Fibroblast of lung (primary cell): ENCODE measurements at places on chromosomes 2 and 18.

DNA sequence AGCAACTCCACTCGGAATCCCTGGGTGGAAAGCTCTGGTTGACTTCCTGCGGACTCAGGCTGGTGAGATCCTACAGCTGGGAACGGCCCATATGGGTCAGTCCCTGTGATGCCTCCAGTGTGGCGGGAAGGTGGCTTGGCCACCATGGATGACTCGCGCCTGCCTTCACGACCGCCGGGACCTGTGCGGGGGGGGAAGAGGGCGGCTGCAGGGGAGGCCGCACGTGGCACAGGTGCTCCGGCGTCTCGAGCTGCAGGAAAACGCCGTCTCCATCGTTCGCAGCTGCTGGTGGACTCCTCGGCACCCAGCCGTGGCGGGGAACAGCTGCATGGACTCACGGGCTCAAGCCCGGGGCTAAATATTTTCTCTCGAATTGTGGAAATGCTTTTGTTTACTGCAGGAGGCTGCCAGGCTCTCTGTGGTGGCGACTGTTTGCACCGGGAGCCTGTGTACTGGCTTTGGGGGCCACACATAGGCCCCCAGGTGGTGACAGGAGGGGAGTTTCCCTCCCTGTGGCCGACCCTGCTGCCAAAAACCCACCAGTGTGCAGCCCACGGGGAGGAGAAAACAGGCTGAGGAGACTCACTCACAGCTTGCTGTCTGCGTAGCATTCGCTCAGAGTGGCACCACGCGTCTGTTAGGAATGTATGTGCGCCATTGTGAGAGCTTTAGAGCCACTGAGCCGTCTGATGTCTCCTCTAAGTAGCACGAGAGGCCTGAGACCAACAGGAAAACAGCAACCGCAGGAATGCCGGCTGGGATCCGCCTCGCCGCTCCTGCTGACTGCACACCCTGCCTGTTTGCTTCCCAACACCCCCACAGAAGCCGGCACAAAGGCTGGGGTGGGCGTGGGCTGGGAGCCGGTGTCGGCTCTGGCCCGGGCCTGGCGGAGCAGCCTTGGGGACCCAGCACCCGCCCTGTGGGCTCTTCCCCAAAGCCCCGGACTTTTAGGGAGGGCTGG is 89.2 kb downstream of the NFATC1 start:
- peak; percentile 99 for DNase-seq

DNA sequence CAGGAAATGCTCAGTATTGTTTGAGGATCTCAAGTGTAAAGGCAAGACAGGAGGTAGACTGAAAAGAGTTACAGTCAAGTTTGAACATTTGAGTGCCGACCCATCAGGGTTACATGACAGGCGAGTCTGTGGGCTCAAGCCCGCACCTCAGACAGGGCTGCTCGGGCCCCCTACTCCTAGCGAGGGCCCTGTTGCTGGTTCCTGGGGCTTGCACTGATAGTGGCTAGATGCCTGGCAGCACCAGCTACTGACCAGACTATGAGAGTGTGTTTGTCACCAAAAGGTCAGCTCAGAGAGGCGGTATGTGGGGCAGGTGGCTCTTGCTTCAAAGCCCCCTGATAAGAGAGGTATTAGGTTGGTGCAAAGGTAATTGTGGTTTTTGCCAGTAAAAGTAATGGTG is 35.6 kb upstream of the CYP27C1 start:
- no peak for DNase-seq

DNA sequence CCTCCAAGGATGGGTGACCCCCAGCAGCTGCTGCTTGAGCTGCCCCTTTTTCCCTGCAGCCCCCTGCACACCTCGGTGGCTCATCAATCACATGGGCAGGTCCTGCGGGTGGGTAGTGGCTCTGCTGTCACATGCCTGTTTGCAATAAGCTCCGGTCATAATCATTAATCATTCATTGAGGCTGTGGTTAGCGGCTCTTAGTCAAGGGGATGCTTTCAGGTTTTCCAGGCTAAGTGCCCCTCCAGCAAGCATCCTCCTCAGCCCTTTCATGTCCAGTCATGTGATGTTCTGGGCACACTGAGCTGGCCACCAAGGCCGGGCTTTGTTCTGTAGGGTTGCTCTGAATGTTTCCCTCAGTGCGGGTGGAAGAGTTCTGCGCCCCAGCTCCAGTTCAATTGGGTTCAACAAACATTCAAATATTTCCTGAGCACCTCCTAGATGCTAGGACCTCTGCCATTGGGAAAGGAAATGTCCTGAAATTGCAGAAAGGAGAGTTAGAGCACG is 96.4 kb upstream of the LDAH start:
- DNase-seq = no peak

GRCh38 chr2:26735097-26735496 is 29.0 kb upstream of the SLC35F6 start:
- peak; percentile 96 for DNase-seq

GRCh38 chr18:7017013-7017412 is 100.6 kb downstream of the LAMA1 start:
- DNase-seq = no peak

- DNase-seq = no peak
These were observed 693 bp downstream of the UBE2F start for GRCh38 chr2:237967463-237967951.

DNA sequence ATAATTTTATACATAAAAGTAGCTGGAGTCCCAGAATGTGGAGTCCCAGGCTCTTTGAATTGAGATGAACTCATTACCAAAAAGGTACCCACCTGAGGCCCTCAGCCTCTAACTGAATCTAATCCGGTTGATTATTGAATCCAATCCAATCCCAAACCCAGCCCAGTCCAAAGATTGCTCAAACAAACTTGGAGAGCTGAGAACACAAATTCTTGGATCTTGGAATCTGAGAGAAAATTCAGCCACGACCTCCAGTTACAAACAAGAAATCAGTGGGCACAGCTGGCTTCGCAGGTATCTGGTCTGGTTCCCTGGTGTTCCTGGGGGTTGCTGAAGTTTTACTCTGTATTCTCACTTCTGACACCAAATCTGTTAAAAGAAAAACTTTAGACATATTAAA is 28.4 kb upstream of the RHOB start:
- no peak for DNase-seq

GRCh38 chr2:16190446-16191270 is 250.3 kb downstream of the MYCN start:
- no peak for DNase-seq

GRCh38 chr2:34815052-34815741 is 1216.1 kb upstream of the FAM98A start:
- DNase-seq = no peak

DNA sequence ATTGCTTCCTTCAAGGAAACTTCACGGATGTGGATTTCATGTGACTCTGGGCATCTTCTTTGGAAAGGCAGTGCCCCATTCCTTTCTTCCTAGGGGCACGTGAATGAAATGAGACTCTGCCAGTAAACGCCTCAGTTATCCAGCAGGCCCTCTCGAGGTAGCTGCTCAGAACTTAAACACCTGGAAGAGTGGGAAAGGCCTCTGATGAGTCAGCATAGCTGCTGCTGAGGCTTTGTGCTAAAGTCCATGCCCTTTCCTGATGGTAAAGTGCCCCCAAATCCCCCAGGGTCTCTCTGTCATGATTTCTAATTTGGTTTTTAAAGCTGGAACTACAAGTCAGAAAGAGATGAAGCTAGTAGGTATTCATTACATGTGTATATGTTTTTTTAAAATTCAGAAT is 3.8 kb downstream of the SLC1A4 start:
- DNase-seq = no peak

GRCh38 chr18:29979881-29980280 is 1062.7 kb downstream of the DSC3 start:
- DNase-seq = no peak

DNA sequence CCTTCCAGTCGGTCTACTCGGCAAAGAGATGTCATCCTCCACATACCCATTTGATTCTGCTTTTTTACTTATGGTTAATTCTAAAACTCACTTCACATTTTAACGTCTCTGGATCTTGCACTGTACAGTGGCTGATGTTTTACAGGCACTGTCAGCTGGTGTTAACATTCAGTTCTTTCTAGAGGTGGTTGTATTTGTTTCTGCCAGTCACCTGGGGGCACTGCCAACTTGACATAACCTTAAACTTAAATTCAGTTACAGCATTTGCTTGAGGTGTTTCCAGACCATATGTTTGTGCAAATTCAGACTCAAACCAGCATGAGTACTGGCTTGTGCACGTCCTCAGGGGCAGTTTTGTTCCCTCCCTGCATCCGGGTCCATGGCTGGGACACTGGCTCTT is 5.3 kb upstream of the TMEM185B start:
- DNase-seq = no peak

DNA sequence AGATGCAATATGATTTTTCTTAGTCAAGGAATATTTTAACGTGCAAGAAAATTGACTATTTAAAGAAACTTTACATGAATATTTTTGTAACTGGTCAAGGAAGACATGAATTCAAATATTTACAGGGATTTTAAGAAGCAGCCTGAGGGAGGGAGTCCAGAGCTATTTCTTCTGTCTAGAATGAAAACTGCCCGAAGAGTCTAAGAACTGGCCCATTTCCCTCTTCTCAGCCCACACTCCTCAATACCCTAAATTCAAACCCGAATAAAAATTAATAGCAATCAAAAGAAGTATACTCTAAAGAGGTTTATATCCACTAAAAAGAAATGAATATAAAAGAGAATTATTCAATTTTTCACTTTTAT is 6.5 kb upstream of the NDUFV2 start:
- no peak for DNase-seq

GRCh38 chr2:227366769-227367426 is 12.2 kb downstream of the TM4SF20 start:
- DNase-seq = peak; percentile 90

- no peak for DNase-seq
These were observed 10.1 kb downstream of the RFX8 start for GRCh38 chr2:101464841-101465240.

DNA sequence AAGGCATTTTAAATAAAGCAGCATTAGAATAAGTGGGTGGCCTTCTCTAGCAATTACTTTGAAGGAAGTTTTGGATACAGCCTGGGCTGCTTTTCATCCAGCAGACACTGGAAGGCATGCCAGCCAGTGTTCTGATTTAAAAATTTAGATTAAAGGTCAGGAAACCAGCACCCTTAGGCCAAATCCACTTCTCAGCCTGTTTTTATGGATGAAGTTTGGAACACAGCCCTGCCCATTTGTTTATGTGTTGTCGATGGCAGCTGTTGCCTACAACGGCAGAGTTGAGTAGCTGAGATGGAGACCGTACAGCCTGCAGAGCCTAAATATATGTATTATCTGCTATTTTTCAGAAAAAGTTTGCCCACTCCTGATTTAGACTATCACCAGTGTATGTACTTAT is 313.6 kb upstream of the ACVR2A start:
- DNase-seq = peak; percentile 34

DNA sequence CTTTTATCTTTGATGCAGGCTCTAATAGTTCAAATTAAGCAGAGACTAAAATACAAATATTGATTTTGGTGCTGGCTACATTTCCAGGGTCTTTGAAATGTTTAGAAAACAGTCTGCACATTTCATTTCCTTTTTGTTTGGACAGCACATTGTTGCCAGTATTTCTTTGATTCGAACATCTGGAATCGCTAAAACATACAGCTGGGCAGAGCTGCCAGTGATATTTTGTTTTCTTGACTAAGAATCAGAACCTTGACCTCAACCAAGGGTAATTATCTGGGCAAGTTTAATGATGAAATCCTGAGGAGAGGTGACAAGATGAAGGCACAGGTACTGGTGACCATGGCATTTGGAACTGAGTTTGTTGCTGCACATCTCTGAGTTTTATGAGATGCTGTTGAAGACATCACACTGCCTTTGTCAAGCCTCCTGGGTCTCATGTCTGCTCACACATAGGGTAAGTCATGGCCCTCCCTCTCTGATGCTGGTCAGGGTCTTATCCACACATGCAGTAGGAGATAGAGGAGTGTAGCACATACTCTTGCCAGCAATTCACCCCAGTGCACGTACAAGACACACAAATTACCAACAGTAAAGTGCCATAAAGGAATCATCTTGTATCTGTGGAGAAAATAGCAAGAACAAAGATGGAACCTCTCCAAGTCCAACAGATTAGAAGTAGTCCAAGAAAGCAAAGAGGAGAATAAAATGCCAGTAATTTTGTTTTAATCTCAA is 391.9 kb downstream of the RND3 start:
- peak; percentile 50 for DNase-seq

DNA sequence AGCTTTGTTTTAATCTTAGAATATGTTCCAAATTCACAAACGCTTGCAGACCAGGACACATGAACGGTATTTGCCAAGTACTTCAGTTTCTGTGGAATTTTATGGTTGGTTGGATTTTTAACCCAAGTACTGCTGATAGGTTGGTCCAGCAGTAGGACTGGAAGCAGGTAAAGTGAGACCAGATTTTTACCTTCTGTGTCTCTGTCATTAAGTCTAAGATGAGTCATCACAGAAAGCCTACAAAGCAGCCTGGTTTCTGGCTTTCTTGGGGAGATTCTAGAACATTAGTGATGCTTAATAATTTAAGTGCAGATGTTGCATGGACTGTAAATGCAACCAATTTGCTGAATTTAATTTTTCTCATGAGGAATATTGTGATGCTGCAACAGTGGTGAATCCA is 100.5 kb downstream of the SCG2 start:
- DNase-seq = no peak

- DNase-seq = no peak
These were observed 276.3 kb upstream of the ERBB4 start for GRCh38 chr2:212814941-212815340.

- DNase-seq = peak; percentile 55
These were observed 2.1 kb downstream of the CNTNAP5 start for GRCh38 chr2:124027182-124027581.

GRCh38 chr2:158189526-158189925 is 87.8 kb downstream of the UPP2 start:
- no peak for DNase-seq

- DNase-seq = no peak
These were observed 731 bp downstream of the NRXN1 start for GRCh38 chr2:51031021-51031780.

DNA sequence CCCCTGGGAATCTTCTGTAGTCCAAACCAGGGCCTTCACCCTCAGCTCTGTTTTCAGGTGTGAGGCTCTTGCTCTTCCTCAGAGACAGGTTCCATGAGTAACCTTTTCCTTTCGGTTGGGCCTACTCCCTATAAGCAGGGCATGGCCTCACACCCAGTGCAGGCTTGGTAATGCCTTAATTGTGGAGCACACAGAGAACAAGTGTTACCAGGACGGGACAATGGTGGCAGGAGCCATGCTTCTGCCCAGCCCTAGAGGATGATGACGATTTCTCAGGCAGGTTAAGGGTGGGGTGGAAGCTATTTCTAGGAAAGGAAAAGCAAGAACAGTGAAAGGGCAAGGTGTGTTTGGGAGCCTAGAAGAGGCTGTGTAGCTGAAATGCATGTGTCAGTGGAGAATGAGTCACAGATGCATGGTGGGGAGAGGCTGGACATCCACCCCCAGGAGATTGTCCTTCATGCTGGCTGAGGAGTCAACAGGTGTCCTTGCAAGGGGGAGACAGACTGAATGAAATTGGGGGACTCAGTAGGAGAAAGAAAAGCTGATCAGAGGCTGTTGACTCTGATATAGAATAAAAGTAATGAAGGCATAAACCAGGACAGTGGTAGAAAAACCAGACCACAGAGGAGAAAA is 22.0 kb upstream of the SERPINB12 start:
- no peak for DNase-seq

DNA sequence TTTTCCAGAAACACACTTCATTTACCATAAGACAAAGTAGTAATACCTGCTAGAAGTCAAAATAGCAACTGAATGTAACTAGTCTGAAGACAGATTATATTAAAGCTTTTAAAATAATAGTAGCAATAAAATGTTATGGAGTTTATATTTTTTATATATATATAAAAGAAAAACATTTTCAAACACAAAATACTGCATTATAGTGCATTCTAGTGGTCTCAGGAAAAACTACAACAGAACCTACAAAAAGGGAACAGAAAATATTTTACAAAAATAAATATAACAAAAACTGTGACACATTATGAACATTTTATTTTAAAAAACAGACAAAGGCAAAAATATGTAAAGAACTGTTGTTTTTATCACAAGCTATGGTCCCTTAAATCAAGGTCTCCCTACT is 48.0 kb downstream of the STRN start:
- peak; percentile 38 for DNase-seq
